ENCODE measurements at places on chromosomes 16 and 17.

- DNase-seq: no peak
These were observed 3.7 kb downstream of the CHST5 start for GRCh38 chr16:75532142-75532765.

DNA sequence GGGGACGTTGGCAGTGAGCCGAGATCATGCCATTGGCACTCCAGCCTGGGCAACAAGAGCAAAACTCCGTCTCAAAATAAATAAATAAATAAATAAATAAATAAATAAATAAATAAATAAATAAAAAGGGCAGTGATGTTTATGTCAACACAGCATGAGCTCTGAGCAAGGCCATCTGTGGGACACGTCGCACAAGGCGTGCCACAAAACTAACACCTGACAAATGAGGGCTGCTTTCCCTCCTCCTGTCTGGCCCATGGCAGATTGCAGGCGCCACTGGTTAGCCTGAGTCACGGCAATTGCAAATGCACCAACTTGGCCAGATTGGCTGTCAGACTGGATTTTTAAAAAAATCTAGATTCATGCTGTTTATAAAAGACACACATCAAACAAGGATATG, 25.9 kb upstream of the SPNS3 start:
- no peak for DNase-seq

GRCh38 chr17:80220054-80220735, at the start of the genes SGSH and SLC26A11:
Gene SGSH, minus strand, starts transcription at chr17:80220333. Its CDS starts 20 bp downstream, at chr17:80220313.
Gene SLC26A11, plus strand, starts transcription at chr17:80220427. Its CDS starts 1,134 bp downstream, at chr17:80221561.
- DNase-seq: peak; percentile 52

GRCh38 chr17:7634384-7634783, 4.4 kb downstream of the SHBG start:
- DNase-seq: no peak

DNA sequence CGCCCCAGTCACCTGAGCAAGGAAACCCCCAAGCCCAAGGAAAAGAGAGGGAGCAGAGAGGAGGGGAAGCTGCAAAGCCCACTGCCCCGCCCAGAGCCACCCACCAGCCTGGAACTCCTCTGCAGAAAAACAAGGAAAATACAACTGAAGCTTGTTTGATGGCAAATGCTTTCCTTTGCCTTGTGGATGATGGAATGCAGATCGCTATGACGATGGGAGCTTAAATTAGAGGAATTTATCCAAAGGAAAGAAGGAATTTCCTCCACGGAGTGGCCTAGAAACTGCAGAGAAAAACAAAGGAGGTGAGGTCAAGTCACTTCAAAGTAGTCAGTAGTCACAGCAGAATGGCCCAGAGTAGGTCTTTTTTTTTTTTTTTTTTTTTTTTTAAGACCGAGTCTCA, 31.5 kb upstream of the ASGR2 start:
- DNase-seq: no peak

DNA sequence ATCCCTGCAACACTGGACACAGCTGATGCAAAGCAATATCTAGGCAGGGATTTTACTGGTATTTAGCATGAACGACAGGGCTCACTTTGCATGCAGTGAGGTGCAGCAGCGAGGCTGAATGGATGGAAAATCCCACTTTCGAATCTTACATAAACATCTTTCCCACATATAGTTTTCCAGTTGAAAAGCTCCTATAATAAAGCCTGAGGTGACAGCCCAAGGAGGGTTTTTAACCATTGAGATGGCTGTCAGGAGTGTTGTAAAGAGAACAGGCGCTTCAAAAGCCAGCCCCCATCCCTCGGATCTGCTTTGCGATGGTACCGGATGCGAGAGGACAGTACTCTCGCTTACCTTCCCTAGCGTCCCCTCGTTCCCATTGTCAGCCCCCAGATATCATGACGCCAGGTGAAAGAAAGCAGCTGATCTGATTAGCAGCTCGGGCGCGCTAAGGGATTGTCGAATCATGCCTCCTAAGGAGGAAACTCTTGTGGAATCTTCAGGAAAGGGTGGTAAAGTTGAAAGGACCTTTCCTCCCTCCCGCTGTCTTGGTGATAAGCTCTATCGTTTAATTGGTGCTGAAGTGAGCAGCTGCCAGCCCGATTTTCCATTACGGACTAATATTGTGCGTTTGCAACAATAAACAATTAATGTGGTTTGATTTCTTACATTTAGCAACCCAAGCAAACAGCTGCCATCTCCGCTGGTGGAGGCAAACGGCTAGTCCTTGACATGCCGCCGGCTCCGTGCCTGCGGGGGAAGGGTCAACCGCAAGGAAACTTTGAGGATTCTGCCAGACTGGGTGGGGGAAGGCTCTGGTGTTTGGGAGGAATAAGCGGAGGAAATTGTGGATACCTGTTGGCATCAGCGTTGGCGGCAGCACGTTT, 1.8 kb downstream of the CDH8 start:
- no peak for DNase-seq

- DNase-seq: no peak
These were observed 89.0 kb upstream of the TMEM97 start for GRCh38 chr17:28230011-28230410.

DNA sequence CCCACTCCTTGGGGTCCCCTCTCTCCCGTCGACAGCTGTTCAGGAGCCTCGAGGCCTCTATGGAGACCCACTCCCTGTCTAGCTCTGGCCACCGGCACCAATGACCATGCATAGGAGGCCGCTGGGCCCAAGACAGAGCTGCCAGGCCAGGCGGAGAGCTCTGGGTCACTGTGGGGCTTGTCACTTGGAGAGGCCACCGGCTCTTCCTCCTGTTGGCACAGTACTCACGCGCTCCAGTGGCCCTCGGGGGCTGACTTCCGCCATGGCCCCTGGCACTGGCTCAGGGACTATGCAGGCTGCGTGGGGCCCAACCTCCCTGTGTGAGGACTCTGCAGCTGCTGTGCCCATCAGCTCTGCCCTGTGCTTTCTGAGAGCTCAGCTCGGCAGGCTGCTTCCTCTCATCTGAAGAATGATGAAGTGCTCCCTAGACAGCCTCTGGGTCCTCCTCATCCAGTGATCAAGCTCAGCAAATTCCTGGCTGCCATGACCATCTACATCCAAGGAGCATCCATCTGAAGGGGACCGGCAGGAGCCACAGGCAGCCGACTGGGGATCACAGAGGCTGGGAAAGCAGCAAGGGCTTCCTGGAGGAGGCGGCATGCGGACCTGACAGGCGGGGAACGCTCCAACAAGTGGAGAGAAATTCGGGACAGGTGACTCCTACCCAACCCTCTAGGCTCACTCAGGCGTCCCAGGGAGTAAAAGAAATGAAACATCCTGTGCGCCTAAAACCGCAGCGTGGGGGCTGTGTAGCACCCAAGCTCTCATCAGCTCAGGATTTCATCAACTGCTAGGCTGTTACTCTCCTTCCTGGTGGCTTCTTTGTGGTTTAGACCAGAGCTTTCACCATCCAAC, 16.8 kb downstream of the GALNS start:
- no peak for DNase-seq

DNA sequence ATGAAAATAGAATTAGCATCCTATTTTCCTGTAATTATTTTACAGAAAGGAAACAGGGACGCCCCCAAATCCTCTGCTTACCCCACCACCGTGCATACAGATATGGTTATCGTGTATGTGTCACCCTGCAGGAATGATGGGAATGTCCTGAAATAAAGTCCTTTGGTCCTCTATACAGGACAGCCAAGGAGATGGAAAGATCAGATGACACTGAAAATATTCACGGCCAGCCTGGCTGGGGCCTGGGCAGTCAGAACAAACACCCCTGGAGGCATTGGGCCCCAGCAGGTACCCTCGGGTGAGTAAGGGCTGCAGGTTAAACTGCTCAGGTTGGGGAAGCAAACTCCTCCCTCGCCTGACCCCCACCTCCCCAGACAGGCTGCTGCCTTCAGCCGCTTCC, 368.0 kb downstream of the FOXL1 start:
- no peak for DNase-seq

DNA sequence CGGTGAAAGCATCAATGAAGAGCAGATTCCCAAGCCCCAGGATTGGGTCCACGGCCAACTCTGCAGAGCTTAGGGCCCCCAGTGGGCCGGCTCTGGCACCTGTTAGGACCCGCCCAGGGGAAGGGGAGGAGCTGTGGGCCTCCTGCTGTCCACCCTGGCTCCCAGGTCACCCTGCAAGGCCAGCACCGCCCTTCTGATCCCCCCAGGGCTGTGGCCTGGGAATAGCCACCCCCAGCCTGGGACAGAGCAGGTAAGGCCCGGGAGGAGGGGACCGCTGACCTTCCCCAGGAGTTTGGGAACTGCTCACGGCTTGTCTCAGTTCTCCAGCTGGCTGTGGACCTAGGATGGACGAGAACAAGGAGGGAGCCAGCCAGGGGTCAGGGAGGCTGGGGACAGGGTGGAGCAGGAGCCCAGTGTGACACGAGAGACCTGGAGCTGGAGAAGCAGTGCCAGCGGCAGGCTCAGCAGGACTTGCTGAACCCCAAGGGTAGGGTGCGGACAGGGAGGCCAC, 39.3 kb upstream of the SLC38A10 start:
- DNase-seq: no peak

DNA sequence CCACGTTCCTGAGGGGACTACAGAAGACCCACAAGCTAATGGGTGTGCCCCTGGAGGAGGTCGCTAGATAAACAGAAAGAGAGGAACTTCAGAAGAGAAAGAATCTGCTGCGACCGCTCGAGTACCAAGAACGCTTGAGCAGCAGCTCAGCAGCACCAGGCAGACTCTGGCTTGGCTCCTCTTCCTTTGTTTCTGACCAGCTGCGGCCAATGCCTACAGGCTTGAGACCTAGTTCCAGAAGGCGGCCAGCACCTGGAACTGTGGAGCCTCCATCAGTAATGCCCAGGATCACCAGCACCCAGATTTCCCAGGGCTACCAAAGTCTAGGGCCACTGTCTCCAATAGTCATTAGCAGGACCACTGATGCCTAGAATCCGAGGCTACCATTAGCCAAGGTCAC, 26.0 kb upstream of the GOSR2 start:
- no peak for DNase-seq

- no peak for DNase-seq
These were observed 35.3 kb downstream of the FAM20A start for GRCh38 chr17:68565661-68566441.

DNA sequence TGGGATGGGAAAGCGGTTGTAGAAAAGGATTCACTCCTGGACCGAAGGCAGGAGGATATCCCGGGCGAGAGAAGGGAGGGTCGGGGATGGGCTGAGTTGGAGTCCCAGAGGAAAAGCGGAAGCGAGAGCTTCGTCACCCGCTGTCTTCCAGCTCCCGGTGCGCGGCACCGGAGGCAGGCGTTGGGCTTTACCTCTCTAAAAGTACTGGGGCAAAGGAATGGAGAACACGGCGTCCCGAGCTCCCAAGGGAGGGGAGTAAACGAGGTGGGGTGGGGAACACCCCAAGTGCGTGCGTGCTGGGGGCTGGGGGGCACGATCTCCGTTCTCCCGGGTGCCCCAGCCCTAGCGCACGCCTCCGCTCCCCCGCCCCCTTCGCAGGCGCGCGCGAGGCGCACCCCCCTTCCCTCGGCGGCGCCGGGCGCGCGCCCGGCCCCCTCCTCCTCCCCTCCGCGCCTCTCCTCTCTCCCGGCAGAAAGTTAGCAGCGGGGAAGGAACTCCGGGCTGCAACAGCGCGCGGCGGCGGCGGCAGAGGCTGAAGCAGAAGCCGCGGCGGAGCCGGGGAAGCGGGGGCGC, at the start of gene HS3ST4:
Gene HS3ST4, plus strand, starts transcription at position 441 of the 573 bp plus-strand sequence.
- DNase-seq: no peak

DNA sequence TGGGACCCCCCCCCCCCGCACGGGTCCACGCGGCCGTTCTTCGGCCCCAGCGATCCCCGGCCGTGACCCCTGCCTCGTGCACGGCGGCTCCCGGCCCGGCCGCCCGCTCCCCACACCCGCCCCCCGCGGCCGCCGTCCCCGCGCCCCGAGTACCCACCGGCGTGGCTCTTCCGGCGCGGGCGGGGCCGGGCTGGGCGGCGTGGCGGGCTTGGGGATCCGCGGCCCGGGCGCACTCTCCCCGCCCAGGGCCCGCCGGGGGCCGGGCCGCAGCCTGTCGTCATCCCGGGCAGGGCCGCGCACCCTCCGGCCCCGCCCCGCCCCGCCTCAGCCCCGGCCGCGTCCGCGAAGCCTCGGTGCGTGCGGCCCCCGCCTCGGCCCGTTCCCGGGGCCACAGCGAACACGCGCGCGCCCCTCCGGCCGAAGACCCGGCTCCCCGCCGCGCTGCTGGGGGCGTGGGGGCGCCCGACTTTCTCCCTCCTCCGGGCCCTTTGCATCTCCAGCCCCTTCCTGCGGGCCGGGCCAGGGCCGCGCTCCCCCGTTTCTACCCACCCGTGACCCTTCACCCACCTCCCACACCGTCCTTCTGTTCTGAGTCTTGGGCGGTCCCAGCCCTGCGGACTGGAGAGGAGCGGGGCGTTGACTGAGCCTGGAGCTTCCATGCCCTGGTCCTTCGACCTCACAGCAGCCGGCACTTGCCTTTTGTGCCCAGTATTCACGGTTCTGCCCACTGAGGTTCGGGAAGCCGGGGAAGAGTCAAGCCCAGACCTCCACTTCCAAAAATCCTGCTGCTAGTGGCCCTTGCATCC, 840 bp downstream of the MYO1C start:
- DNase-seq: peak; percentile 32

GRCh38 chr16:9072806-9073341, 18.6 kb upstream of the HAPSTR1 start:
- DNase-seq: peak; percentile 15

DNA sequence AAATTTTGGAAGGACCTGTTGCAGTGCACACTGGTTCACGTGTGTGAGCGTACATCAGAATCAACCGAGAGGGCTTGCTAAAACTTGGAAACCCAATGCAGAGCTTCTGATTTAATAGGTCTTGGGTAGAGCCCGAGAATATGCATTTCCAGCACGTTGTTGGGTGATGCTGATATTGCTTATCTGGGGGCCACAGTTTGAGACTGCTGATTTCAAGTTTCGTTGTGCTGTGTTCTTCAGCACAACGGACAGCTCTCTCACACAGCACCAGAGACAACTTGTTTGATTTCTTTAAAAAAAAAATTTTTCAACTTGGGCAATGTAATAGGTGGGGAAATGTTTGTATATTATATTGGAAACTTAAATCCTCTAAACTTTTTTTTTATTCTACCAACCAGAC, 9.4 kb downstream of the OR4D2 start:
- no peak for DNase-seq

DNA sequence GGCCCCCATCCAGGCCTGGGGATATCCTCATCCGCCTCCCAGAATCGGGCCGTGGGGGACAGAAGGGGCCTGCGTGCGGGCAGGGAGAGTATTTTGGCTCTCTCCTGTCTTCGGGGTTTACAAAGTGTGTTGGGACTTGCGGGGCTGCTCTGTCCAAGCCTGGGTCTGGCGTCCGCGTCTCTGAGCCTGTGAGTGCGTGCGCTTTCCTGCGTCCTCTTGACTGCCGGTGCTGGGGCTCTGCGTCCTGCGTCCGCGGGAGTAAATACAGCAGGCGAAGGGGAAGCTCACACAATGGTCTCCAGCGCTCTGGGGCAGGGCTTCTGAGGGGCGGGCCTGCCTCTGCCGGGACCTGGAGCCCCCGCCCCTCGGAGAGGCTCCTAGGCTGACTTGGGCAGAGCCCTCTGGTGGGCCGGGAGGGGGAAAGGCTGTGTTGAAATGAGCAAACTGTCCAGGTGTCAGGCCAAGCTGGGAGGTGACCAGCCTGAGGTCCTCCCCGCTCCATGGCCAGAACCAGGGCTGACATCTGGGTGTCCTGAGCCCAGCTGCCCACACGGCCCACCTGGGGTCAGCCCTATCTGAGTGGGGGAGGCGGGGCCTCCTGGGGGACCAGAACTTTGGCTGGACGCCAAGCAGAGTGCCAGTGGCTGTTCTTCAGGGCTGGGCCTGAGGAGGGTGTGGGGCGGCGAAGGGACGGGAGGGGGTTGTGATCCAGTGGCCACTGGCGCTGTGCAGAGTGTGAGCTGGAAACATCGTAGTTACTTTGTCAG, 233.6 kb downstream of the SEC14L1 start:
- DNase-seq: peak; percentile 63

- DNase-seq: no peak
These were observed 136.5 kb downstream of the FTO start for GRCh38 chr16:53840456-53840855.

Measured in activated CD4-positive, alpha-beta T cell treated with anti-CD3 and anti-CD28 coated beads for 4 hours (primary cell).